ENCODE measurements at places on chromosomes 6 and 20.

DNA sequence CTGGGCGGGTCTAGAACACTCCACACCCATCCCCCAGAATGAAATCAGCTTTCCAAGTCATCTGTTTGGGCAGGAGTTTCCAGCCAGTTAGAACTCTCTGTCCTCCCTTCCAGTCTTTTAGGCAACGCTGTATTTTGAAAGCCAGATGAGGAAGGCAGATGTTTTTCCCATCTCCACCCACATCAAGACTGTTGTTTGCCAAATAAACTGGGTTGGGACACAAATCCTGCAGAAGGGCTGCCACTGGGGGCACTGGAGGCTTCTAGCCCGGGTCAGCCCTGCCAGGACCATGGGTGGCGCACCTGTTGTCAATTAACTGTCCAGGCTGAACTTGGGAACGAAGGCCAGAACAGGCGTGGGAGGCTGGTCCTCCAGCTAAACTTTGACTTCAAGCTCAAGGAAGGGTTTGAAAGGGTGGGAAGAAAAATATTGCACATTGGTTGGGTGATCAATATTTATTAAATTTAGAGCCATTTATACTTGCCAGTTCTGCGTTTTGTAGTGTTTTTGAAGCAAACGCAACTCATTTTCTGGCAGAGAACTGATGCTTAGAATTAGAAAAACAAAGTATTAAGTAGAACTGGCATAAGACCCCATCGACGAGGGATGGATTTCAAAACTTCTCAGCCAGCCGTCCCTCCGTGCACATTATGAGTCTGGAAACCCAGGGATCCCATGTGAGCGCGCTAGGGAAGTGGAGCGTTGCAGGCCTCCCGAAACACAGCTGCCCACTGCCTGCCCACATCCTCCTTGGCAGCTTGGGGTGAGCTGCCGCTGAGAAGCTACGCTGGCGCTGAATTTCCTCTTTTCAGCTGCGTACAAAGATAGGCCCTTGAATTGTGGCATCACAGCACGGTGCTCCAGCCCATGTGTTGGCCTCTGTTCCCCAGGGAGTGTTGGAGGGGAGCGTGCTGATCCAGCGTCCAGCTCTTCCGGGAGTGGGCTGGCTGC lies 297.4 kb downstream of the QKI start:
- DNase-seq, result peak; percentile 44

GRCh38 chr20:16978497-16978896 lies 230.3 kb downstream of the OTOR start:
- DNase-seq, result no peak

DNA sequence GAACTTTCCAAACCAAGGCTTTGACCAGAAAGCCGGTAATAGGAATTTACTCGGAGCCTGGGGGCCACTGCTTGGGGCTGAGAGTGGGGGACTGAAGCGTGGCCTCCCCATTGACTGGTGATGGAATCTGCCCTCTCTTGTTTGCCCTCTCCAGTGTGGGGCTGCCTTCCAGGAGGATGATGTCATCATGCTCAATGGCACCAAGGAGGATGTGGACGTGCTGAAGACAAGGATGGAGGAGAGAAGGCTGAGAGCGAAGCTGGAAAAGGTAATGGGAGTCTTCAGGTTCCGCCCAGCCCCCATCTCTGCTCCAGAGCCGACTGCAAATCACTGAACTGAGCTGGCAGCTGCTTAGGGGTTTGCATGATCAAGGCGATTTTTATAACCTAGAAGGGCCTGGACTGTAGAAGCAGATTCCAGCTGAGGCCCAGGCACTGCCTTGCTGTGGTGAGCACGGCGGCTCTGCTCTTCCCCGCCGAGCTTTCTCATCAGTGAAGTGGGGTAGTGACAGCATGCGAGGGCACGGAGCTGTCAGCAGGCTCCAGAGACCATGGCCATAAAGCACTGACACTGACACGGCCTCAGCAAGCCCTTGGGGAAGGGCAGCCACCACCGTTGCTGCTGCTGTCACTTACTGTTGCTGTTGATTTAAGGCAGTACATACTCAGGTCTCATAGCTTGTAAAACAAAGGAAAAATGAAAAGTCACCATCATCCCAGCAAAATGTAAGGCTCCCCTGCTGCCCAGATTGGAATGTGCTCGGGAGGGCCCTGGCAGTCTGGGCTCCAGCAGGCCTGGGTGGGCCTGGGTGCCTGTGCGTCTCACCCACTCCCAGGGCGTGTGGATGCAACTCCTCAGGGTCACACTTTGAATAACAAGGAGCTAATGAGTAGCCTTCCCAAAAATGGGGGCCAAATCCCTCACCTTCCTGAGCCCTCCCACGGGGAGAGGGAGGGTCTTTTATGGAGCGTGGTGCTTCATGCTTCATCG lies 11.1 kb upstream of the FAM209A start:
- DNase-seq, result no peak

- peak; percentile 19 for DNase-seq
Measured at GRCh38 chr6:106974999-106975737, 639 bp upstream of the CD24 start.

- DNase-seq, result no peak
Measured at GRCh38 chr20:16175322-16175961, 397.8 kb downstream of the KIF16B start.

- no peak for DNase-seq
Measured at GRCh38 chr6:154251116-154251515, 105.5 kb downstream of the IPCEF1 start.

- DNase-seq, result no peak
Measured at GRCh38 chr20:33693741-33694638, 7.8 kb upstream of the E2F1 start.

All from erythroblast (primary cell).